ENCODE measurements at places on chromosomes 16 and 17.

DNA sequence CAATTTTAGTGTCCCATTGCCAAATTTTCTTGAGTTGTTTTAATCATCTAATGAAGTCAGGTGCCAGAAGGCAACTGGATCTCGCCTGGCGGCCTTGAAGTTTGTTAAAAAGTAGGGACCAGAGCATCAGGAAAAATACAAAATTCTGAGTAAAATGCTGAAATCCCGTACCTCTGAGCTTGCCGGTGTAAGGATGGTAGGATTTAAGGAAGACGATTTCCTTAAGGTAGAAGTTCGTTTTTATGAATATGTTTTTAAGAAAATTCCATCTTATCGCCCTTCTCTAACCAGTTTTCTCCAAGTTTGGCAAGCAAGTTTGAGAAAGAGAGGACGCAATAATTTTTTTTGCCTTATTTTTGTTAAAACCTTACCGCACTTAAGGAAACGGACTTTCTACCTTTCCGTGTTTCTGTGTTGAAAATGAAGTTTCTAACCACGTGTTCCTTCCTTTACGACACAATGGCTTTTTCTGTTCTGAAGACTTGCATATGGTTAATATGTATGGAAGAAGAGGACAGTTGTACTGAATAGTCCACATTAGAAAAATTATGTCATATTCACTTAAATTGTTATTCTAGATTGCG, 748 bp downstream of the ATF7IP2 start:
- DNase-seq = no peak

GRCh38 chr16:83717308-83717707, 90.5 kb upstream of the HSBP1 start:
- no peak for DNase-seq

DNA sequence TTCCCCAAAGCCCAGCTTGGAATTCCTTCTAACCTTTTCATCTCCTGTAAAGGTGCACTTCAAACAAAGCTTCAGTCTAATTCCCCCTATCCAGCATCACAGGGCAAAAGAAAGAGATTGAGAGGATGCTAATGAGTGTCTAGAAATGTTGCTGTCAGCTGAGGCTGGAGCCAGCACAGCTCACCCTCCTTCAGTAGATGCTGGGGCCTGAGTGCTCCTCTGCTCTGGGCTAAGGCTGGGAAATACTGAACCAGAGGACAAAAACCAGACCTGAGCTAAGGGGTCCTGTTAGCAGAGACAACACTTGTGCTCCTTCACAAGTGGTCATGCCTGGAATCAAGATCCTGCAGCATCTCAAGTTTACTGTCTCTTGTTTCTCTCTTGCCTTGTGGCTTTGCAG, 85.0 kb downstream of the CHD9NB start:
- no peak for DNase-seq

GRCh38 chr16:71895679-71896365, 491 bp downstream of the IST1 start:
- no peak for DNase-seq

DNA sequence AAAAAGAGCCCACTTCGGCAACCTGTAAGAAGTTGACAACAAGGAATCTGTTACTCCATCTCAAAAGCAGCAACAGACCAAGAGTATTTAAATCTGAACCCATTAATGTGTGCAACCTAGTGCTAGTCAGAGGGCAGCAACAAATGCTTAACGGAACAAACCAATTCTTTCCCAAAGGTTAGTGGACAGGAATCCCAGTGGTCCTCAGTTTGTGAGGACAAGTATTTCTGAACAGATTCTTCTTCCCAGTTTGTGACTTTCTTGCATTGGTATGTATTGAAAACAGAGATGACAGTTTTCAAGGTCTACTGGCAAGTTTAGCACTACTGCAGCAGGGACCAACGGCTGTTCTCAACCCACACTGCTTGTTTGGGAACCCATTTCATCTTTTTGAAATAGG, 2.9 kb downstream of the RPL26 start:
- no peak for DNase-seq

DNA sequence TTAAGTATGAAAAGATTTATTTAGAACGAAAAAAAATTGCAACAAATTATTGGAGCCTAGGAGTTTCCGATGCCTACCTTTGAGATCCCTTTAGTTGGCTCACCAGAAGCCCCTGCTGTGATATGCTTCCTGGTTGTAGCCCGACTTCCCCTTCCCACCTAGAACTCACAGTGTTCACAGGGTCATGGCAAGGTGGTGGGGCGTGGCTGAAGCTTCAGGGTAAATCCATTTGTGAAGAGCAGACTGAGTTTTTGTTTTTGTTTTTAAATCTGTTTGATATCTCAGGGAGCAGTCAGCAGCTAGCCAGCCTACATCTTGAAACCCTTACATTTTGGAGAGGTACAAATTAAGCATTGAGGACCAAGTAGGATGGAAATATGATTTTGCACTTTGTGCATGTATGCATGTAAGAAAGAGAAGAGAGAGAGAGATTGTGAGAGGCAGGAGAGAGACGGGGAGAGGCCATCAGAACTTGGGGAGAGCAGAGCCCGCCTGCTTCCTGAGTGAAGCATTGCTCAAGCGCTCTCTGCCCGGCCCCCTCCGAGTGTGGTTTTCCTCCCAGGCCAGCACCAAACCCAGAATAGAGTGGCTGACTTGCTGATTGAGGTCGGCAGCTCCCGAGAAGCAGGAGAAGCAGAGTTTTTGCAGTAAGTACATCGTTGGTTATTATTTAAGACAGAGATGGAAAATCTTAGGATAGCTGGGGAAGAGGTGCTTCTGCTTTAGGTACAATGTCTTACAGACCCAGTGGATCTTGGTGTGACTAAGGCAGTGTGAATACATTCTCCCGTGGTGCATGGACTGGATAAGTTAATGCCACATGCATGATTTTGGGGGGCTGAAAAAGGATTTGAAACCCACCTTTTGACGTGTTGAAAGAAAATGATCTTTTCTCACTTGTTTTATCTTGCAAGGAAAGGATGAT, 64.2 kb downstream of the SPECC1 start:
- DNase-seq = no peak

DNA sequence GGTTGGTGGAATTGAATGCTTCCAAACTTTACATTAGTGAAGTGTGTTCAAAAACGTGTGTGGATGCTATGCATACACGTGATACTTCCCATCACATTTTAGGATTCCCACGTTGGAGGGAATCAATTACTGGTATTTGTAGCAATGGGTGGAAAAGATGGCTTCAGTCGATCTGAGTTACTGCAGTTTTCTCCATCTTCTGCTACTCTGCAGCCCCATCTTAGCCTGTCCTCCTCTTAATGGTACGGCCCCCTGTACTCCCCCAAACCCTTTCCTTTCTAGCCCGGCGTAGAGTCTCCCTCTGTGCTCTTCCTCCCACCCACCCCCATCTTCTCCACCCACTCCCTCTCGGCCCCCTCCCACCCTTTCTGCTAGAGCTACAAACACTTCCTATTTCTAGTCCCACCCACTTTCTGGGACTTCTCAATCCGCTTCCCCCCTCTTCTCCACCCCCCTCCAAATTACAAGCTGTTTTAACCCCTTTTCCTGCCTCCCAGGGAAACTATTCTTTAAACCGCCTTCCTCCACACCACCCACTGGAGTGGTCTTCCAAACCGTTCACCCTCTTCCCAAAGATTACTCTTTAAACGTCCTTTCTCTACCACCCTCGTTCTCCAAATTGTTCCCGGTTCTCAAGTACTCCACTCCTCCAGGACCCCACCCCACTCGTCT, 1.1 kb downstream of the CHTF8 start:
- no peak for DNase-seq

DNA sequence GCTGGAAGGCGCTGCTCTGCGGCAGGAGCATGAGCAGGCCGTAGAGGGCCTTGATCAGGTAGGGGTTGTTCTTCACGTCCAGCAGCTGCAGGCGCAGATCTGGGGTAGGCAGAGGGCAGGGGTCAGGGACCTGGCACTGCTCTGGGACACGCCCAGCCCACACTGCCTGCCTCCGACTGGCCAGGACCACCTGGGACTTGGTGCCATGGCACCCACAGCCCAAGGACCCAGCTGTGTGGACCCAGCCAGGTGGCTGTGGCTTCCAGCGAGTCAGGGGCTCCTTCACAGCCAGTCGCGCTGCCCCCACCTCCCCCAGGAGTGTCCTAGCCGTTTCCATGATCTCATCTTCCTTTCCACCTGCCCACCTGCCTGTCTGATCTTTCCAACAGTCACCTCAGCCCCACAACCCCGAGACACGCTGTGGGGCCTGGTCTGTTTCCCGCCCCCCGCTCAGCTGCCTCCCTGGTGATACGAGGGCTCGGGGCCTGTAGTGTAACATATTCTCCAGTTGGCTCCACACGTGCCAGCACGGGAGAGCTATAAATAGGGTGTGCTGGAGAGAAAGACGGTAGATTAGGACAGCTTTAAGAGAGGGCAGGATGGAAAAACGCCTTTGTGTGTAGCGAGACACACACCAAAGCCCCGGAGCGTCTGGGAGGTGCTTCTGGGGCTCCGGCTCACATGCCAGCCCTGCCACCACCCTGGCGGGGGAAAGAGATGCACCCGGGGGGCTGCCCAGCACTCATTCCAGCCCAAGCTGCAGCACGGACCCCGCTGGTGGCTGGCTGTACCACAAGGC, 7.2 kb upstream of the MTSS2 start:
- no peak for DNase-seq

DNA sequence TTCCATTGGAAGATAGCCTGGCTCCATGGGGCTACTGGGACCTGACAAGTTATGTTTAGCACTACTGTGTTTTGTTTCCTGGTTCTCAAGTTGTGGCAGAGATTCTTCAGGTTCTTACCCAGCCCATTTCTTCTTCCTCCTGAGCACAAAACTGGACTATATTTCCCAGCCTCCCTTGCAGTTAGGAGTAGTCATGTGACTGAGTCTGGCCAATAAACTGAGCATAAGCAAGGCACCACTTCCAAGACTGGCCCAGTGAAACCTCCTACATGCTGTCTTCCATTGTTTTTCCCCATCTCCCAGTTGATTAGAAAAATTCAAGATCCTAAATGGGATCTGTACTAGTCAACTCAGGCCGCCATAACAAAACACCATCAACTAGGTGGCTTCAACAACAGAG, 28.2 kb upstream of the RBBP6 start:
- DNase-seq = no peak

DNA sequence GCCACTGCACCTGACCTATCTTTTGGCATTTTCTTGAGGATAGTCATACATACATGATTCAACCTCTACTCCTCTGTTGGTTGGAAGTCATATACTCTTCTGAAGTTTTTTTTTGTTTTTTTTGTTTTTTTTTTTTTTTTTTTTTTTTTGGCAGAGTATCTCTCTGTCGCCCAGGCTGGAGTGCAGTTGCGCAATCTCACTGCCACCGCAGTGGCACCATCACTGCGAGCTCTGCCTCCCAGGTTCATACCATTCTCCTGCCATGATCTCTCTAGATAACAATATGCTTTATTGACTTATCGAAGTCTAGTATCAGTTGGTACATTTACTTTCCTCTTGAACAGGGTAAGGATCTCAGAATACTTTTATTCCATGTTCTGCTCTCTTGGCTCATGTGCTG, 224.2 kb upstream of the WSCD1 start:
- DNase-seq = no peak

GRCh38 chr17:58632324-58633314, 59.2 kb downstream of the TEX14 start:
- no peak for DNase-seq

- no peak for DNase-seq
Measured at GRCh38 chr17:36975922-36976515, 27.3 kb downstream of the AATF start.

- DNase-seq = no peak
Measured at GRCh38 chr17:50043290-50044148, 12.4 kb upstream of the ITGA3 start.

DNA sequence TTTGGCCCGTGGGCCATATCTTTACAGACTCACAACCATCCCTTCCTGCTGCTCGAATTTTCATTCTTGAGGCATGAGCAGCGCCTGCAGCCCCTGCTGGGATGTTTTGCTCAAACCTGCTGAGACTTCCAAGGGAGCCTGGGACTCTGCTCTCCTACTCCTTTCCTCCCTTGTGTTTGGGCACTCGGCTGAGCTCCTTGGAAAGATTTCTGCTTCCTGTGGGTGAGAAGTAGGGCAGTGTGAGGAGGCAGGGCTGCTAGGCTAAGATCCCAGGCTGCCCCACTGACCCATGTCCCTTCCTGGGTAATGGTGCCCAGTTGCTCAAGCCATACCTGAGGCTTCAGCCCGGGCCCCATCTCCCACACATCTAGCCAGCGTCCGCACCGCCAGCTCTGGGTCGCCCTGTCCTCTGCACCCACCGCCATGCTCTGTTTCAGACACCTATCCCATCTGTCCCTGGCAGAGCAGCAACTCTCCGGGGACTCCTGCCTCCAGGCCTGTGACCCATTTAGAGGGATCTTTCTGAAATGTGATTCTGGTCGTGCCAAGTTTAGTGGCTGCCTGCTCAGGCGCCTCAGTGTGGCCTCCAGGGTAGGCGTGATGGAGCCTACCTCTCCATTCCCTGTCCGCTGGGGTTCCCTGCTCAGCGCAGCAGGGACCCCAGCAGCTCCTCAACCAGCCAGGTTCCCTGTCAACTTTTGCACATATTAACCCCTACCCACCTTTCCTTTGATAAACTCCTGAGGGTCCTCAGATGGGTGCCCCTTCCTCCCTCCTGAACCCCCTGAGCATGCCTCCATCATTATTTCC, 190.1 kb downstream of the CCDC182 start:
- DNase-seq = no peak

- DNase-seq = no peak
Measured at GRCh38 chr17:78583091-78583490, 5.9 kb upstream of the DNAH17 start.

DNA sequence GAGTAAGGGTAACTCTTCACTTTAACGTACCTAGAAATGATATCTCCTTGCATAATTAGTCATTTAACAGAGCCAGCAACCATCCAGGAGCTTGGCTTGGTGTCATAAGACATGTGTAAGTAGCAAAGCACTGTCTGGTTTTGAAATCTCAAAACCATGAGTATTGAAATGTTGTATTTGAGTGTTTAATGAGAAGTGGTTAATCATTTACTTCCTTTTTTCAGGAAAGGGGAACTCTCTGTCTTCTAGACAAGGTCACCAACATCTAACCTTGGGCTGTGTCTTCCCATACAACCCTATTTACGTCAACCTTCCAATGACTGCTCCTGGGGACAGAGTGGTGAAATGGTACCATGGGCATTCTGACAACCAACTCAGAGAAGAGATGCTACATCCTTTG, 27.1 kb downstream of the PMP22 start:
- DNase-seq = no peak
